ENCODE measurements at places on chromosomes 3 and 15. TPM values are rescaled to one million over a fixed set of nuclear protein-coding genes. Genes with fewer than 3 reads are reported as not detected.

DNA sequence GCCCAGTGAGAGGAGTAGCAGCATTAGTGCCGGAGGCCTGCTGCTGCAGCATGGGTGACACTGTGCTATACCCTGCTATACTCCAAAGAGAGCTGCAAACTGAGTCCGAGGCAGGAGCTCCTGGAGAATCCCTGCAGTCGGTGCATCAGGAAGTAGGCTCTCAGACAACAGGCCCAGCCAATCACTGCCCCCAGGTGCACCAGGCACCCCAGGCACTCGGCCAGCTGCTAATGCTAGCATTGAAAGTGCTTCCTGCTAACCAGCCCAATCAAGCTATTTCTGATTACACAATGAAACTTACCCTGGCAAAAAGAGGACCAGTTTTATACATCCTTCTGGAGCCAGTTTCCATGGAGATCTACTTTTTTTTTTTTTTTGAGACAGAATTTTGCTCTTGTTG lies 45.6 kb upstream of the IREB2 start:
- DNase-seq, result no peak

DNA sequence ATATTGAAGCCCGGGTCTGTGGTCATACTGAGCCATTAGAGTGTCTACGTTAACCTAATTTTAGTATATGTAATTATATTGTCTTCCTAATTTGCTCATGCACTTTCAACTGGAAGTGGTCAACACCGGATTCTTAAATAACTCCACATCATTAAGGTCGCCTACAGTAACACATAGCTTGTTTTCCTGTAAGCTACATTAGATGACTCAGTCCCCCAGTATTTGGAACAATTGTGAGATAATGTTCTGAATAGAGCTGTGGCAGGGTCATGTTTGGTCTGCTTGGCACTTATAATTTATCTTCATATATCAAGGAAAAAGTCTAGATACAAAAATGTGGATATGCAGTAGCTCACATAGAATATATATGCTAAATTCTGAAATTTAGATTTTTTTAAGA lies 486.2 kb downstream of the IGSF11 start:
- no peak for DNase-seq

The DNAJB11 gene
- total RNA-seq, result 26.2 TPM

- DNase-seq, result no peak
These were observed 25.9 kb downstream of the TLE3 start for GRCh38 chr15:70071799-70072198.

The CISH gene
- 5.6 TPM for total RNA-seq

DNA sequence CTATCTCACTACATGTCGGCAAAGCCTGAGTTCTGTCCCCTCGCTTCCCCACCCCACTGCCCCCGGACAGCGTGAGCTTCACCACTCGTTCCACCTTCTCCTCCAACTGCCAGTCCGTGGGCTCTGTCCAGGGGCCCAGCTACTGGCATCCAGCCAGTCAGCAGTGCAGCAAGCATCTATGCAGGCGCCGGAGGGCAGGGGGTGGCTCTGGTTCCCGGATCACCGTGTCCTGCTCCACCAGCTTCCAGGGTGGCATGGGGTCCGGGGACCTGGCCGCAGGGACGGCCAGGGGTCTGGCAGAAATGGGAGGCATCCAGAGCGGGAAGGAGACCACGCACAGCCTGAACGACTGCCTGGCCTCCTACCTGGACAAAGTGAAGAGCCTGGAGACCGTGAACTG lies 20.4 kb downstream of the CMTM8 start:
- no peak for DNase-seq

The THAP10 gene
- total RNA-seq, result 2.1 TPM

DNA sequence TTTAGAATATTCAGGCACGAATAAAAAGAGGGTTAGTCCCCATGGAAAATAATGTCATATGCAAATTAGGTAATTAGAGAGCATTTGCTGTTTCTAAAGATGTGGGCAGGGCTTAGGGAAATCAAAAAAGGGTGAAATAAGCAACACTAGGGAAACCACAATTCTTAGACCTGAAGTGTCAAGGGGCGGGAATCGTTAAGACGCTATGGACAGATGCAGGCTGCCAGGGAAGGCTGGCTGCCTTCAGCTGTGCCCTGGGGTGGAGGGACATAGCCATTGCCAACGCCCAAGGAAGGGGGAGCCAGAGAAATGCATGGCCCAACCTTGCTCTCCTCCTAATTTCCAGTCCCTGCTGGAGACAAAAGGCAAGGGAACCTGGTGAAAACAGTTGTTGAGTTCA lies 141.7 kb upstream of the PROK2 start:
- DNase-seq, result no peak

GRCh38 chr15:72078887-72079286 lies 39.1 kb downstream of the MYO9A start:
- no peak for DNase-seq

DNA sequence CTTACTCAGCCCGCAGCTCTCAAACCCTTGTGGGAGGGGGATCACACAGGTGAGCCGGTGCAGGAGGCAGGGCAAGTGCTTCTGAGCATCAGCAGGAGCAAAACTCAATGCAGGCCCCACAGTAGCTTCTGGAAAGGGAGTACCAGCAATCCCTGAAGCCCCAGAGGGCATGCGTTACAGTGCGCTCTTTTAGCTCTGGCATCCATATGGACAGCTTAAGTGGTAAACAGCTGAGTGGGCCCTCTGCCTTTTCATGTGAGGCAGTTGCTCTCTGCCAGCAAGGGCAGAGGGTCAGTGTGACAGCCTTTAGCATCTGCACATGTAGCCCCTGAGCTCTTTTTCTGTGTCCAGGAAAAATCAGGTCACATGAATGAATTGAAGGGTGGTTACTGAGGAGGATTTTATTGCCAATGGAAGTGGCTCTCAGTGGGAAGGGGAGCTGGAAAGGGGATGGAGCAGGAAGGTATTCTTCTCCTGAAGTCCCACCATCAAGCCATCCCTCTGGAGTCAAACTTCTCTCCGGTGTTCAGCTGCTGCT lies 464.3 kb upstream of the THRB start:
- no peak for DNase-seq

DNA sequence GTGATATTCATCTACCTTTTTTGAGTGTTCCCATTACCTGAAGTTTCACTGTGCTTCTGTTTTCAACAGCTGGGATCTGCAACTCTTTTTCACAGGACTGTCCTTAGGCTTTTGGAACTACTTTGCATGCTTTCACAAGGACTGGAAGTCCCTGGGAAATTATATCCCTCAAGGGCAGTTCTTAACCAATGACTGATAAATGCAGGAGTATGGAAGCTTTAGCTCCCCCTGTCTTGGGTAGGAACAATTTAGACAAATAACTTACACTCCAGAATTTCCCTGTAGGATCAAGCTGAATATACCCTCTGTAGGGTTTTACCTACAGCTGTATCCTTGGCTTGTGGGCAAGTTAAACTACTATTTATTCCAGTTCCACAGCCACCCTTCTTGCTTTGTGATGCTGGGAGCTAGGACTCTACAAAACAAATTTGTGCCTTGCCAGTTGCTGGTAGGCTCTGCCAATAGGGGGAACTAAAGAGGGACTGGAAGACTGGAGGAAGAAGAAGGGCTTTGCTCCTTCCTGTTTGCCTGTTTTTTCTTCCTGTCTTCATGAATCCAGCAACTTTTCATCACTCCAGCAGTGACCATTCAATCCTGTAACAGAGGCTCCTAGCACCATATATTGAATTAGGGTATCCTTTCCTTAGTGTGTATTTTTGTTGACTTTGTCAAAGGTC lies 6.8 kb upstream of the ZNF280D start:
- no peak for DNase-seq

GRCh38 chr3:115040673-115041286 lies 106.3 kb downstream of the ZBTB20 start:
- DNase-seq, result no peak

- no peak for DNase-seq
These were observed 81.1 kb downstream of the RAD18 start for GRCh38 chr3:8882171-8882593.

DNA sequence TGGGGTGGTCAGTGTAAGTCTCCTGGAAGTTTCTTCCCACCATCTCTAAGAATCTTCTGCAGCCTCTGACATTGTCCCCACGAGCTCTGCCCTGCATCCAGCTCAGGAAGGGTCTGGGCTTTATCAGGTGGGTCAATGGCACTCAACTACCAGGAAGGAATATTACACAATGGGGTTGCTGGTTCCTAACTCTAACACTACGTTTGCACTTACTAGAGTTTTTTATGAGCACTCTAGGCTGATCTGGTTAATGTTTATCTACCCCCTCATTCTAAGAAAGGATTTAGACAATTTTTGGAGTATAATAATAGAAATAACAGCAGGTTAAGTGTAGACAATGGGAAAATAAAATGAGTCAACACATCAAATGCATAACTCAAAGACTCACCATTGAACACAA lies 411.1 kb upstream of the RGMA start:
- DNase-seq, result no peak

- no peak for DNase-seq
These were observed 28.7 kb downstream of the SIDT1 start for GRCh38 chr3:113560831-113561623.

The CCDC54 gene
- total RNA-seq, result not detected

DNA sequence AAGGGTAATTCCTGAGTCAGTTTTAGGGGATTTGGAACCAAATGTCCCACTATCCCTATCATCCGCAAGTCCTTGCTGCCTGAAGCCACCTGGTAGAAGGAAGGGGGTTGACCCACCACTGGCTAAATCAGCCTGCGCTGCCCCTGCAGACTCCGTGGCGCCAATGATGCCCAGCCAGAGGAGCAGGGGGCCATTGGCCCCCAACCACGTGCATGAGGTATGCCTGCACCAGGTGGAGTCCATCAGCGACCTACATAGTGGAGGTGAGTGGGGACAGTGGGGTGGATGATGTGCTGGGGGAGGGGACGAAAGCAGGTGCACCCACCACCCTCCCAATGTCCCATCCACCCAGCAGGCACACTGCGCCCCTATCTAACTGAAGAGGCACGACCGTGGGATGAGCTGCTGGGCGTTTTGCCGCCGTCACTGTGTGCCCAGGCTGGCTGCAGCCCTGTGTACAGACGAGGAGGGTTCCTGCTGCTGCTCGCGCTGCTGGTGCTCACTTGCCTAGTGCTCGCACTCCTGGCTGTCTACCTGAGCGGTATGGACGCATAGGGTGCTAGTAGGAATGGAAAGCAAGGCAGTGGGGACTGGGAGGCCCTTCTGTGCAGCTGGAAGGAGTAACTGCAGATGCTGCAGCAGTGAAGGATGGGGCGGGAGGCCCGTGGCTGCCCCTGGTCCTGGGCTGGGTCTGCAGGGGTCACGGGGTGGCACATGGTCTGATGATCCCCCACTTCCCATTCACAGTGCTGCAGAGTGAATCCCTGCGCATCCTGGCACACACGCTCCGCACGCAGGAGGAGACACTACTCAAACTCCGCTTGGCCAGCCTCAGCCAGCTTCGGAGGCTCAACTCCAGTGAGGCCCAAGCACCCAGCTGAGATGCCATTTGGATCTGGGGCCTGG lies 5.7 kb downstream of the IFRD2 start:
- no peak for DNase-seq

The CHRD gene
- 24.8 TPM for total RNA-seq

DNA sequence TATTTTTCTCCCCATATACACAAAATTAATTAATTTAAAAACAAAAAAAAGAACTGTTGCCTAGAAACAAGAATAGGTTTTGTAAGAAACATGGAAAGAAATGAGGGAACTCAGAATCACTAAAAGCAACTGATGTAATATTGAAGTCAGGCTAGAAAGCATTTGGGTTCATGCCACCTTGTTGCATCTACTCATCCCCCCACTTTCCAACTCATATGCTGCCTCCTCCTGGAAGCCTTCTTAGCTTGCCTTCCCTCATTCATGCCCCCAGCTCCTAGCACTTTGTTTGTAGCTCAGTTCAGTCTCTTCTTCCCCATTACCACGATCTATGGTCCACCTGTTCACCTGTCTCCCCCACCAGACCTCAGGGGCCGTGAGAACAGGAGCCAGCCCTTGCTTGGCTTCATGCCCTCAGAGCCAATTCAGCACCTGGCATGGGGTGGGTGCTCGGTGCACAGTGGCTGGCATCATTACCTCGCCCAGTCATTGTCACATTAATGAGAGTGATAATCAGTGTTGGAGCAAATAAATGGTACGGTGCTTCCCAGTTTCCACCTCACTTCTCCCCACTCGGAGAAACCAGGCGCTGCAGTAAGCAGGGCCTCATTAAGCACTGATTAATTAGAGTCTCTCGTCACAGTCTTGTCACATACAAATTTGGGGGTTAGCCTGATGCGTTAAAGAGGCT lies 62.4 kb upstream of the SLC6A1 start:
- peak; percentile 6 for DNase-seq

The ATP10A gene
- total RNA-seq, result 1.4 TPM

The MELTF gene
- total RNA-seq, result 11.4 TPM

The PPM1L gene
- total RNA-seq, result 27.9 TPM

DNA sequence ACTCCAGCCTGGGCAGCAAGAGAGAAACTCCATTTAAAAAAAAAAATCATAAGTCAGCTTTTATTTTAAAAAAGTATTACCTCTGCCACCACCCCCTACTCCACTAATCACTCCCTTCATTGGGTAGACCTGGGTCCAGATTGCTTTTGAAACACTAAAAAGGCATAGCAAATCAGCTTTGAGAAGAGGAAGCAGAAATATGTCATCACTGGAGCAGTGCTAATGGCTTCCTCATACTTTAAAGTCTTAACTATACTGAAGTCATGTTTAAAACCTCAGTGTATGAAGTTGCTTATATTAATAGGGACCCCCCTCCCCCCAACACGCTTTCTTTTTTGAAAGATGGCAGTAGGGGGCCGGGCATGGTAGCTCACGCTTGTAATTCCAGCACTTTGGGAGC lies 1.0 kb upstream of the HTR3D start:
- DNase-seq, result no peak

GRCh38 chr3:105542282-105543019 lies 175.7 kb downstream of the ALCAM start:
- no peak for DNase-seq

DNA sequence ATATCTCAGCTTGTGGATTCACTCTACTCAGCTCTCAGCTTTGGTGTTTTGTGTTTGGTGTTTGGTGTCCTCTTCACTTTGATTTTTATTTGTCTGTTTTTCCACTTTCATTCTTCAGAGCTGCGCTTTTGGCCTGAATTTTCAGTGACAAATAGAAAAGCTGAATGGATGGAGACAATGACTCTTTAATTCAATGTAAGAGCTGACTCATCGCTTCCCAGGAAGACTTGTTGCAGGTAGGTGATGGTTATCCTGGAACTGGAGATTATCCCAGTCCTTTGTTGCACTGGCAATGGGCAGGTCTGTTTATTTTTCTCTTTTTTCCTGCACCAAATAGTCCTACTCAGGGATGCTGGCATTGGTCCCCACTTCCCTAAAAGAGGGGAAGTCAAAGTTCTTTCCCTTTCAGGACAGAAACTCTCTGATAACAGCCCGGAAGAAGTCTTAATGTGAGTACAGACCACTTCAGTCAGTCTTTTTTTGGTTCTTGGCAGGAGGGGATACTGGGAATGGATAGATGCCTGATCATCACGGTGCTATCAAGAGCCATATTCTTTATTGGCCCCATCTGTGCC lies 12.4 kb upstream of the AEN start:
- DNase-seq, result no peak

DNA sequence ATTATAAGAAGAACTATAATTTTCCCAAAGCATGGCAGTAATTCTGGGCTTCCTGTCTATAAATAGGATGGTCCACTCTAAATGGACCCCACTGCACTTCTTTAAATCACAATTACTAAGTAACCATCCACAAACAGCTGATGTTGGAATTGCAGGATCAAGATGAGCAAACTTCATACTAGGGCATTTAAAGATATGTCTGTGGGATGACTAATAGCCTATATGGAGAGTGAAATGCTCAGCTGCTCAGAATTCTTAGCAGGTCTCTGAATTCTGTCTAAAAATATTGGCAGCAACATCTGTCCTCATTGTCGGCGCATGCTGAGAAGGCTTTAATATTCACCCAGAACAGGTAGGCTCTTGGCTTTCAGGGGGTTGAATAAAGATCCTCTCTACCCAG lies 140.4 kb downstream of the SATB1 start:
- no peak for DNase-seq

GRCh38 chr15:72141171-72142084 lies 23.2 kb downstream of the SENP8 start:
- no peak for DNase-seq

Measured in uterus (tissue), 4 donors.